ENCODE measurements at places on chromosomes 16 and 17.

- no peak for DNase-seq
Measured at GRCh38 chr17:27466743-27467375, 10.6 kb downstream of the KSR1 start.

DNA sequence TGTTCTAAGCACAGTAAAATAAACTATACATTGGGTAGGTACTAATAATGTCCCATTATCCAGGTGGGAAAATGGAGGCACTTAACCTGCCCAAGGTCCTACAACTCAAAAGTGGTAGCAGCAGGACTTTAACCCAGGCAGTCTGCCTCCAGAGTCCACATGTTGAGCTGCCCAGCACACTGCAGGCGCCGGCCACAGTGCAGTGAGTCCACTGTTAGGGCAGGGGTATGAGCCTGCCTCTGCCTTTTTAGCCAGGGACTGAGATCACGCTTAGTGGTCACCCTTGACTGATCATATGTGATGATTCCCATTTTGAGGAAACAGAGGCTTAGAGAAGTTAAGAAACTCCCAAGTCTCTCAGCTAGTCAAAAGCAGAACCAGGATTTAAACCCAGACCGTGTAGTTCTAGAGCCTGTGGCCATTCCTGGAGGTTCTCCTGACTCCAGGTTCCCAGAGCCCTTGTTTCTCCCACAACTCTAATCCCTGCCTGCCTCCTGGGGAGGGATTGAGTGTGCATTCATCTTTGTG lies 8.4 kb downstream of the CES1 start:
- no peak for DNase-seq

- DNase-seq, result no peak
Measured at GRCh38 chr17:28760601-28761562, 17.1 kb downstream of the TRAF4 start.

- no peak for DNase-seq
Measured at GRCh38 chr17:60989379-60989778, 311.7 kb downstream of the BCAS3 start.

DNA sequence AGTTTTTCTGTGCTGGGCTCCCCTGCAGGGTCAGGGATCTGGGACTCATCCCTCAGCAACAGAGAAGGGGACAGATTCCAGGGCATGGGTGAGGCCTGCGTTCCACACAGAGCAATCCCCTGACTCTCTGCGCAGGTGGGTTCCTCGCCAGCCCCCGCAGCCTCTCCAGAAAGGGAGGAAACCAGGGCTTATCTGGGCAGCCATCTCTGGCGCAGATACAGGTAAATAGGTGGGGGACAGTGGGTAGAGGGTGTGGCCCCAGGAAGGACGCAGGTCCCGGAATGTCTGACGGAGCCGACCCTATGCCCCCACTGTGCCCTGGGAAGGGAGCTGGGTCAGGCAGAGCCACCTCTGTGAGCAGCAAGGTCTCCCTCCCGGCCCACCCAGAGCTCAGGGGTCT lies 23.2 kb downstream of the PIEZO1 start:
- DNase-seq, result no peak

- no peak for DNase-seq
Measured at GRCh38 chr17:48625495-48626244, 488 bp downstream of the HOXB9 start.

DNA sequence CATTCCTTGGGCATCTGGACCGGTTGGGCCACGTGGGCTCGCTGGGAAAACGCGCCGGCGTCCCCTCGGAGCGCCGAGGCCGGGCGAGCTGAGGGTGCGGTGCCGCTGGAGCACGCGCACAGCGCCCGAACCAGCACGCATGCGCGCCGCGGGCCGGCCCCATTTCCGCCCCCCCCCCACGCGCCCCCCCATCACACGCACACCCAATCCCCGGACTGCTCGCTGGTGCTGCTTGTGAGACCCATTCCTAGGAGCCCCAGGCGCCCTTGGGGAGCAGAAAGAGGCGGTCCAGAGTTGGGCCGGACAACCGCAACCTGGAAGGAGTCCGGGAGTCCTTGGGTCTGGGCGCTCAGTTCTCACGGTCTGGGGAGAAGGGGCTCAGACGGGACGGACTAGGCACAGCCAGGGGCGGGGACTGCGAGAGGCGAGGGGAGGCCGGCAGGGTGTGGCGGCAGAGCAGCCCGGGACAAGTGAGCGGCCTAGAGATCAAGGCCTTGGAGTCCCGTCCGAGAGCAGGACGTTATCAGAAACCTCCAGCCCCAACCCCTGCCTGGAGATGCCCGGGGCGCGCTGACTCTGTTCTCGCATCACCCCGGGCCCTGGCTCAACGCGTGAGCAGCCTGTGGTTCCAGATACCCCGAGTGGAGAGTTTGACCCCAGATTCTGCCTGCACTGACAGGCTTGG lies 6.0 kb upstream of the CBX8 start:
- DNase-seq, result no peak

Measured in Panc1 (cell line).